ENCODE measurements at places on chromosomes 2 and 18.

GRCh38 chr18:37538526-37539205 is 26.9 kb downstream of the CELF4 start:
- DNase-seq = no peak

- DNase-seq = no peak
Measured at GRCh38 chr2:132415256-132415914, 1.2 kb upstream of the GPR39 start.

- no peak for DNase-seq
Measured at GRCh38 chr2:36672199-36672598, 24.3 kb upstream of the VIT start.

DNA sequence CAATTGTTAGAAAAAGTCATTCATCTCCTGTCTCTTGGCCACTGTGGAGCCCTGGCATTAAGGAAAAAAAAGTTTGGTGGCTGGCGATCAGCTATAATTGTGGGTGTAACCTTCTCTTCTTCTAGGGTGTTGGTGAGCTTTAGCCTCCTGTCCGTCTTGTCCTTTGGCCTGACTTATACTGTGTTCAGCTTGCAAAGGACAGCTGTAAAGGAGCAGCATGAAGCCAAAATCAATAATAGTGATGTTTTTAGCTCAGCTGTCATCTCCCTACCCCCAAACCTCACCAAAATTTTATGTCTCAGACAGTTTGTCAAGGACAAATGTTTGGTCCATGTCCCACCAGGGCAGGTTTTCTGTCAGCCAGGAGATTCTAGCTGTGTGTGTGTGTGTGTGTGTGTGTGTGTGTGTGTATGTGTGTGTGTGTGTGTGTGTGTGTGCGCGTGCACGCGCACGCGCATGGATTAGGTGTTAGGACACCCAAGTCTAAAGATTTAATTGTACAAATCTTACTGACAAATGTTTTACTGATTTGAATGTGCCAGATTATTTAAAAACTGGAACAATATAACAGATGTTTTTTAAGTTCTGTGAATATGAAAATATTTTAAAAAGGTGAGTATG is 109.2 kb downstream of the PTPRM start:
- no peak for DNase-seq

DNA sequence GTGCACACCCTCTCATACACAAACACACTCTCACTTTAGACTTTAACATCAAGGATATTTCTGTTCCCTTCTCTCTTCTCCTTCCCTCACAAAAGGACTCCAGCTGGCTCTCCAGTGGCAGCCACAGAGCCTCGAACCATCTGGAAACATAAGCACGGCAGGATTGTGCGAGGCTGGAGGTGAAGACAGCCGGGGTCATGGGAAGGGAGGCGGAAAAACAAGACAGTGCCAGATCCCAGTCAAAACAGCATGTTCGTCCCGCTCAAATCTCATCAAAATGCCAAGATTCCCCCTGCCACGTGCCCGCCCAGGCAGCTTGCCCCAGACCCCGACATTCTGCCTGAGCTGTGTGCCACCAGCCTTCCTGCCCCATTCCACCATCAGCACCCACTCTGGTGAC is 180.3 kb downstream of the ZBTB7C start:
- DNase-seq = no peak

DNA sequence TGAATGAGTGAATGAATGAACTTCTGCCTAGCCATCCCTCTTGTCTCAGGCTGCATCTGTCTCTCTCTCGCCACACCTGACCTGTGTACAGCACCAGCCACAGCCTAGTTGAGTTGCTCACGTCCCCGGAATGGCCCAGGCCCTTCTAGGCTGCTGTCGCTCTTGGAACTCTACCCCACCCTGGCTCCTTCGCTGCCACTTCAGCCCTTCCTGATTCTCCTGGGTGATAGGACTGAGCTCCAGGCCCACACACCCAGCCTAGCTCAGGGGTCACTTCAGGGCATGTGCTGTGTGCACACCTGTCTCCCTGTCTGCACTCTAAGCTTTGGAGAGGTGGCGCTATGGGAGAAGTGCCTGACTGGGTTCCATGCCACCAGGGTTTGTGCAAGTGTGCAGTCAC is 236.6 kb downstream of the GLI2 start:
- no peak for DNase-seq

- no peak for DNase-seq
Measured at GRCh38 chr2:54809819-54810218, 86.4 kb downstream of the EML6 start.

GRCh38 chr2:183229386-183229785 is 105.1 kb downstream of the NUP35 start:
- no peak for DNase-seq

- peak; percentile 58 for DNase-seq
Measured at GRCh38 chr2:70340761-70341476, 39.1 kb upstream of the FAM136A start.

- no peak for DNase-seq
Measured at GRCh38 chr2:75454241-75454620, 106.5 kb downstream of the EVA1A start.

DNA sequence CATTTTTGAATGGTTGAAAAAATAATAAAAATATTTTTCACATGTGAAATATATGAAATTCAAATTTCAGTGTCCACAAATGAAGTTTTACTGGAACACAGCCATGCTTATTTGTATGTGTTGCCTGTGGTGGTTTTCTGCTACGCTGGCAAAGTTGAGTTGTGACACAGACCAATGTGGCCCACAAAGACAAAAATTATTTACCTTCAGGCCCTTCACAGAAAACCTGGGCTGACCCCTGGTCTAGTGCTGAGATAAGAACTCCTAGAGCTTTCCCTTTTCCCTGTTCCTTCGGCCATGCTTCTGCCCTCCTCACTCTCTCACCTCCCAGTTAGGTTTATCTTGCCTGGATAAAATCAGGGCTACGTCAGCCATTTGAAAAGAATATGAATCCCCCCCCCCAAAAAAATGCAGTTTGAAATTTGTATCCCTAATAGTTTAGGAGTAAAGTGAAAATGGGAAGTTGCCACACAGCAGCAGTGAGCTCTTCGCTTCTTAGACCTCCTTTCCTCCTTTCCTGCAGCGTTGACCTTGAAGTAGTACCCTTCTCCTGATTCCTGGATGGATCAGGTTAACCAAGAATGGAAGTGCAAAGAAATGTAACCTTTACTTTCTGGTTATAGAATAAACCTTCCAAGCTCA is 91.0 kb downstream of the LIMS1 start:
- DNase-seq = no peak

- peak; percentile 29 for DNase-seq
Measured at GRCh38 chr2:241641631-241642030, 4.1 kb downstream of the ATG4B start.

GRCh38 chr2:13018490-13018889 is 301.8 kb downstream of the TRIB2 start:
- peak; percentile 20 for DNase-seq

- DNase-seq = no peak
Measured at GRCh38 chr18:21763846-21764646, 23.5 kb downstream of the MIB1 start.

DNA sequence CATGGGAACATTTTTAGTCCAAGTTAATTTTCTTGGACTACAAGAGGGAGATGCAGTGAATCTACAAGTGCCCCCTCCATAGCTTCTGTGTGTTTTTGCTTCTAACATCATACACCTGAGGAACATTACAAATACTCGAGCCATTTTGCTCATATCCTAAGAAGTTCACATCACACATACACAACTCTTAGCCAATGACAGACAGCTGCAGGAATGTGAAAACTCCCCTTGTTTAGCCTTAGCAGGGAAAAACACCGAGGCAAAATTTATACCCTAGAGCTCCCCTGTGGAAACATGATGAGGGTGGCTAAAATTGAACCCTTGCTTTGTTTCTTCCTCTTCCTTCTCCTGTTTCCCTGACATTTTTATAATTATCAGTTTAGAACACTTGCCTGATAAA is 928.3 kb upstream of the NRXN1 start:
- DNase-seq = no peak

GRCh38 chr2:36059691-36060090 is 295.9 kb upstream of the CRIM1 start:
- DNase-seq = no peak

DNA sequence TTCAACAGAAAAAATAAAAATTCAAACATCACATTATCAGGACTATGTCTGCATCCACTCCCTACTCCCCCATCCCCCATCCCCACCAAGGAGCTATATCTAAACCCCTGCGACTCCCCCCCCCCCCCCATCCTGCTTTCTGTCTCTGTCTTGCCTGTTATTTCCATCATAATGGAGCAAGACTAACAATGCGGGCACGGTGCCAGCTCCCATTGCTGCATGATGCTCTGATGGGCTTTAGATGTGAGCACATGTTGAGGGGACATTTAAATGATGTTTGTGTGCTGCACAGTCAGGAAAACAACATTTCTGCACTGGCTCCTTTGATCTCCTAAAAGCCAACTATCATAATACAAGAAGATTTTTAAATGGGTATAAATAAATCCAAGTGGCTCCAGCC is 644.2 kb upstream of the SETBP1 start:
- no peak for DNase-seq

- DNase-seq = no peak
Measured at GRCh38 chr2:196591621-196592022, 47.9 kb upstream of the CCDC150 start.

- no peak for DNase-seq
Measured at GRCh38 chr2:133819906-133820305, 251.6 kb upstream of the NCKAP5 start.

DNA sequence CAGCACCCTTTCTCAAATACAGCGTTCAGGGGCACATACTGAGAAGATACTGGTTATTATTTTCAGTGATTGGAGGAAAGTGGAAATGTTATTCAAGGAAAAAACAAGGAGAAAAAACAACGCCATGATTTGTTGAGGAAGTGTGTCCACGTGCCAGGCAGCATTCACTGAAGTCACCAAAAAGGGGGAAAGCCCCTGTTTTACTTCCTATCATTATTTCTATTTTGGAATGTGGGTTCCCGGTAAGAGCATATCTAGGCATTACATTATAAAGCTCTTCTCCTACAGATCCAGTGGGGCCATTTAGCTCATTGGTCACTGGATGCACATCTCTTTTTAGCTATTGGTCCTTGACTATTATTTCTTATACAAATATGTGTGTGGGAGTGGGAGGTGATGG is 518.7 kb downstream of the TXNL1 start:
- no peak for DNase-seq

DNA sequence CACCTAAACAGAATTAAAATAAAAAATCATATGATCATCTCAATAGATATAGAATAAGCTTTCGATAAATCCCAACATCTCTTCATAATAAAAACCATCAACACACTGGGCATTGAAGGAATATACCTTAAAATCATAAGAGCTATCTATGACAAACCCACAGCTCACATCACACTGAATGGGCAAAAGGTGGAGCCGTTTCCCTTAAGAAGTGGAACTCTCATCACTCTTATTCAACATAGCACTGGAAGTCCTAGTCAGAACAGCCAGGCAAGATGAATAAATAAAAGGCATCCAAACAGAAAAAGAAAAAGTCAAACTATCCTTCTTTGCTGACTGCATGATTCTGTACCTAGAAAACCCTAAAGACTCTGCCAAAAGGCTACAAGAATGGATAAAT is 510.3 kb downstream of the ZNF804A start:
- DNase-seq = no peak

GRCh38 chr2:231701456-231702373 is 6.6 kb upstream of the PTMA start:
- no peak for DNase-seq

- DNase-seq = no peak
Measured at GRCh38 chr2:229636571-229636970, 77.8 kb downstream of the DNER start.

- peak; percentile 84 for DNase-seq
Measured at GRCh38 chr2:68135448-68136320, 22.0 kb upstream of the PNO1 start.

GRCh38 chr2:15253835-15254286 is 307.3 kb downstream of the NBAS start:
- DNase-seq = peak; percentile 73

DNA sequence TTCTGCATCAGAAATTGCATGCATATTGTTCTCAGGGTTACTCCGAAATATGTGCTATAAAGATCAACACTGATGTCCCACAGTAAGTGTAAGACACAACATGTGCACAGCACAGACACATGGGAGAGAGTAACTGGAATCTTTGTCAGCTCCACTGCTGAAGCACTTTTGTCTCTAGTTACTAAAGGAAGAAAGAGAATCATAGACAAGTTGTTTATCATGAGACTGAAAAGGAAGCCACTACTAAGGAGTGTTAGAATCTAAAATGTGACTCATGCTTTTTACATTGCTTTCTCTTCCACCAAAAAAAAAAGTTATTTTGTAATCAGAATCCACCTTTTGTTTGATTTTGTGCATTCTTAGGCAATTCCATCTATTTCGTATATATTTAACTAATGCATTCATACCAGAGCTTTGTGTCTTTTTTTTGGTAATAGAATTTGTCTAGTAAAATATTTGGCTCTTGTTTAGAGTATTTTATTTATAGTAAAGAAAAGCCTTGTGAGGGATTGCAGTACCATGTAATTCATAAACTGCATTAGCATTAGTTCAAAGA is 502.4 kb downstream of the FBXO15 start:
- DNase-seq = no peak

DNA sequence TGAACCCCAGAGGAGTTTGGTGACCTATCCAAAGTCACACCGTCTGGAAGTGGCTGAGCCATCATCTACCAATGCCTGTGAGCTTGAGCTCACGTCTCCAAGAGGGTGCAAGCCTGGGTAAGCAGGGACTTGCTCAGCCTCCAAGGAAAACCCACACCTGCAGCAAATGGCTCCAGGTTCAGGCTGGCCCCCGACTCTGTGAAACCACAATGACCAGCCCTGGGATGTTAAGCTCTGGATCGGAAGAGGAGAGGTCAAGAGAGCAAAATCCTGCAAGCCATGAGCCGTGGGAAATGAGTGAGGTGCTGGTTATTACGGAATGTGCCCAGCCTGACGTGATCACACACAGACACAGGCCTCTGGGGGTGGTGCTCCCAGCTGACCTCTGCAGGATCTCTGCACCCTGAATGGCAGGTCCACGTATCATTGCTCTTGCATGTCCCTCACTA is 94.1 kb upstream of the OTOS start:
- DNase-seq = no peak

DNA sequence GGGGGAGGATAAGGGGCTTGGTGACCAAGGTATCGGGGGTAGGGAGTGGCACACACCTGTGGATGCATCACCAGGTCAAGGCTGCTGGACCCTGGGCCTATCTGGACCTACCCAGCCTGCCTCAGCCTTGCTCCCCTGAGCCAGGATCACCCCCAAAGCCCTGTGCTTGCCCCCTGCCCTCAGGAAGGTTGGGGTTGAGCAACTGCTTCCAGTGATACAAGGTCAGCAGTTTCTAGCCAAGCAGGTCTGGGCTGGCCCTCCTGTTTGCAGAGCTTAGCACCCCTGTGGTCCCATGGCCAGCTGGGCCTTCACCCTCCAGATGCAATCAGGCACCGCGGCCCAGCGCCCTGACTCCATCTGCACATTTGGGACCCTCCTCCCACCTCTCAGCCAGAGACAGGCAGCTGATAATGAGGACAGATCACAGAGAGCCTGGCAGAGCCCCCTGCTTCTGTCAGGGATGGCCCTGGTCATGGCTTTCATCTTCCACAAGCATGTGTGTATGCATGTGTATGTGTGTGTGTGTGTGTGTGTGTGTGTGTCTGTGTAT is 154.6 kb downstream of the TFCP2L1 start:
- DNase-seq = no peak

- DNase-seq = no peak
Measured at GRCh38 chr2:23756593-23757292, 170.2 kb downstream of the ATAD2B start.

All from K562 (cell line).